NCI-H1436 treated with DMSO at 0.1 percent for 48 hours (cell line): ENCODE measurements at places on chromosomes 1 and 21.

DNA sequence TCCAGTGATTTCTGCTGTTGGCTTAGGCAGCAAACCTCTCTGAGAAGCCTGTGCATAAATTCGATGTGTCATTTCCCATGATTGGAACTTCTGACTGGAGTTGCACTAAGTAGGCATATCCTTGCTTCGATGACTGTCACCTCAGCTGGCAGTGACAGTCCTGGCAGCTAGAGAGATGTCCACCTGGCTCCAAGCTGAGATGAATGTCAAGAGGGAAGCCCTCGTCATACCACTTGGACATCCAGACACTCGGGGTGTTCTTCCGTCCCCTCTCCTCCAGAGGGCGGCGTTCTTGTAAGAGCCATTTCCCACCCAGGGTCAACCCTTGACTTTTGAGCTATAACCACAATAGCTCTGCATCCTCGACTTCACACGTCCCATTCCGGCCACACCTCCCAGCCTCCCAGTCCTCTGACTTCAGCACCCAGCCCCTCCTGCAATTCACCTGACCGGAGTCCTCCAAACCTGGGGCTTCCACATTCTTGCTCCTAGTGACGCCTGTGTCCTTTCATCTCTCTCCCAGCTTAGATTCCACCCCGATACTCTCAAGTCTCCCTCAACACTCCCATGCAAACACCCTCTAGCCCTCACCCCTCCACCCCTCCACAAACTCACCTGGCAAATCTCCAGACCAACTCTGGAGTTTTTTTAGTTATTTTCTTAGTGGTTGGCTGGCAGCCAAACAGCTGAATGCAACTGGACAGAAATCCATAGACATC lies 17.3 kb downstream of the CA6 start:
- DNase-seq: no peak

- DNase-seq: no peak
Observed at GRCh38 chr1:222326006-222326709, 221.7 kb downstream of the HHIPL2 start.

- DNase-seq: no peak
Observed at GRCh38 chr1:41822866-41823265, 95.9 kb downstream of the HIVEP3 start.

GRCh38 chr1:165738794-165739193 lies 29.9 kb downstream of the TMCO1 start:
- no peak for DNase-seq

- no peak for DNase-seq
Observed at GRCh38 chr21:36059823-36060158, 535 bp downstream of the SETD4 start.

DNA sequence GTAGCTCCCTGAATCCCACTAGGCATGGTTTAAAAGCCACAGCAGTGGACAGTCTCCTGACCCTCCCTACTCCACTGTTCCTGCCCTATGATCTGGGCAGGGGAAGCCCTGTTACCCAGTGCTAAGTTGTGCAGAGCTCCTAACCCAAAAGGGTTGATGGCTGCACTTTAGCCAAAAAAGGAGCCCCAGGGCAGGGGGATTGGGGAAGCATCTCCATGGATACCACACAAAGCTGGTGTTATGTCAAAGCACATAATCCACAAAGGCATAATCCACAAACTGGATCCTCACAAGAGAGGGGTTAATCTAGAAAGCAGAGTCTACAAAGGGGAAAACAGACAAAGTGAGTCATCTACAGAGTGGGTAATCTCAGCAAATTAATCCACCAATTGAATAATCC lies 5.7 kb downstream of the RSPO1 start:
- no peak for DNase-seq

DNA sequence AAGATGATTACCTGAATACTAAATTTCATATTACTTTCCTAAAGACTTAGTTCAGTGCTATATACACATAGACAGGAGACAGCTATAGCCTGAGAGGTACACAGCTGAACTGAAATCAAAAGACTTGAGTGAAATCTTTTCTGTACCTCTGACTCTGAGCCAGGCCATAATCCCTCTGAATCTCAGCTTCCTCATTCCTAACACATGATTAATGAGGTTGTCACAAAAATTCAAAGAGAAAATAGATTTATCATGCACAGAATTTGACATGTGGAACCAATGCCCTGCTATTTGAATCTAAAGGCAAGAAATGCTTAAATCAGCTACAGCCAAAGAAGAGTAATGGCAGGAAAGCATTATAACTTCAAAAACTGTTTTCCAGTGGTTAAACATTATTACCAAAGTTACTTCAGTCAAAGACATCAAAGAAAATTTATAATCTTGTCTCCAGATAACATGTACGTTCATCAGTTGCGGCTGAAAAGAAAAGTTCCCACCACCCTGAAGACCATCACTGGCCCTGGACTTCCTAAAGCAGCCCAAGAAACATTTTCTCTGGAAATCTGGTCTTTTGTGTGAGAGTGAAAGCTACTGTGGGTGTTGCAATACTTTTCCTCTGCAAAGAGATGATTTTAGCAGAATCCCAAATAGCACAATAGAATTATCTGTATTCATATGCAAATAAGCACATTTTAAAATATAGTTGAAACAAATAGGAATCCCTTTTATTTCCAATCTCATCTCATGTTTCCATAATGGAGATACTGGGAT lies 13.8 kb upstream of the ATP1A1 start:
- DNase-seq: no peak

DNA sequence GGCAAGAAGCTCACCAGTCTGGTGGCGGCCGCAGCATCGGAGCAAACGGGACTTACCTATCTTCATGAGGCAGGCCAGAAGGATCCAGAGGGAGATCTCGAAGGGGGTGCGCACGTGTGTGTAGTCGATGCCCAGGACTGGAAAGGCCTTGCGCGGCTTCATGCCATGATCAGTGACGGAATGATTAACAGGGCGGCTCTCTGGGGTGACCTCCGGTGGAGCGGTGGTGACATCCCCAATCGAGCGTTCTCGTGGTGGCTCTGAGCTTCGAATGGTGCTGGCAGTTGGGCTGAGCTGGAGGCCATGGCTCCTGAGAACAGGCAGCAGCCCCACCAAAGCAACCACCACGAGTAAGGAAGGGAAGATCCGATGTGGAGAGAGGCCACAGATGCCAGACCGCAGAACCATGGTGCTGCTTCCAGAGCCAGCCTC lies 982 bp downstream of the SLC9A1 start:
- no peak for DNase-seq

DNA sequence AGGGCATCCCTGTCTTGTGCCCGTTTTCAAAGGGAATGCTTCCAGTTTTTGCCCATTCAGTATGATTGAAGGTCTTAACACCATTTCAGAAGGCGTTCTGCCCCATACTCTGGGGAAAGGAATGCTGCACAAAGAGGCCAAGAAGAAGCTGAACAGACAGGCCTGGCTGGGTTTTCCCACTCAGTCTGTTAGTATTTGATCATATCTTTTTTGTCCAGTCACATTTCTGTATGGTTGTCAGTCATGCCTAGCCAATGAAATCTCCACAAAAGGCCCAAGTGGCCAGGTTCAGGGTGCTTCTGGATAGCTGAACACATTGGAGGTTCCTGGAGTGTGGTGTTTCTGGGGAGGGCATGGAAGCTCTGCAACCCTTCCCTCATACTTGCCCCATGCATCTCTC lies 72.1 kb downstream of the NEK7 start:
- DNase-seq: no peak

DNA sequence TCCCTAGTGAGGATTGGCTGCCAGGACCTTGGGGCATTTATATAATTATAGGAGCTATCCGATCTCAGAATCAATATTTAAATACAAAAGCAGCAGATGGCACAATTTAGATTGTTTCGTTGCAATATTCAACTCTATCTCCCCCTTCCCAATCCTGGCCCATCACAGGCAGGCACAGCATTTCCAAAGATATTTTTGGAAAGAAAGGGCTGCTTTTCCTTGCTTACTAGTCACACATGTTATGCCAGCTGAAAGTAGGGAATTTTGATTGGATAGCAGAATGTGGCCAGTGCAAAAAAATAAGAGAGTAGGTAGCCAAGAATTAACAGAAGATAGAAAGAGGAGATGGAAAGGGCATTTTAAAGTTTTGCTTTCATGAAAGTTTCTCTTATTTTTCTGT lies 37.9 kb downstream of the IL12RB2 start:
- DNase-seq: no peak

GRCh38 chr1:76303340-76303717 lies 228.8 kb downstream of the ST6GALNAC3 start:
- peak; percentile 79 for DNase-seq

GRCh38 chr1:112975336-112975735 lies 19.3 kb upstream of the SLC16A1 start:
- DNase-seq: no peak

DNA sequence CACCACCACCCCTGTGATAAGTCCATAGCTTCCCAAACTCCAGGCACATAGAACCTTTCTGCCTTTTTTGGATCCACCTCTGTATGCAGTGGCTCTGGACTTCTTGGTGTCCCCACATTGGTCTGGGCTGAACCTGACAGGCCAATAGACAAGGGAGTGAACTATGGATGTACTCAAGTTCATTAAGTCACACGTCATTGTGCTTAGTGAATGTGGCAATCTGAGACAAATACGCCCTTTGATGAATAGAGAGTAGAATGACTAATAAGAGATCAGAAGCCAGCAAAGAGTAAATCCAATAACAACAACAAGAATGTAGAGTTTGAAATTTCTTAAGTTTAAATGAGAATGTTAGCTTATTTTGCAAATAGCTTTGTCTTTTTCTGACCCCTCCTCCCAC lies 114.8 kb downstream of the ST6GALNAC3 start:
- no peak for DNase-seq

DNA sequence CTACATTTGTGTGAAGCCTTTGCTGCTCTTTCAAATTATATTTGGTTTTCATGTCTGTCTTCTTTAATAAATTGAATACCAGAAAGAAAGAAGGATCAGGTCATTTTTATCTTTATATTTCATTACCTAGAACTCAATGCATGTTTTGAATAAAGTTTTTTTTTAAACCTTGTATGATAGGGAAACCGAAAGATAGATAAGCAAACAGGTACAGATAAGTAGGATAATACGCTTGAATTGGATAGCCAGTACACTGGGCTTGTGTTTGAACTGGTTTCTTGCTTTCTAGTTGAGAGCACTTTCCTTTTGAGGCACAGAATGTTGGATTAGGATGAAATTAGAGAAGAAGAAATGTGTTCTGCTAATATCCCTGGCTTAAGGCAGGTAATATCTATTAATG lies 46.9 kb downstream of the PKN2 start:
- no peak for DNase-seq

DNA sequence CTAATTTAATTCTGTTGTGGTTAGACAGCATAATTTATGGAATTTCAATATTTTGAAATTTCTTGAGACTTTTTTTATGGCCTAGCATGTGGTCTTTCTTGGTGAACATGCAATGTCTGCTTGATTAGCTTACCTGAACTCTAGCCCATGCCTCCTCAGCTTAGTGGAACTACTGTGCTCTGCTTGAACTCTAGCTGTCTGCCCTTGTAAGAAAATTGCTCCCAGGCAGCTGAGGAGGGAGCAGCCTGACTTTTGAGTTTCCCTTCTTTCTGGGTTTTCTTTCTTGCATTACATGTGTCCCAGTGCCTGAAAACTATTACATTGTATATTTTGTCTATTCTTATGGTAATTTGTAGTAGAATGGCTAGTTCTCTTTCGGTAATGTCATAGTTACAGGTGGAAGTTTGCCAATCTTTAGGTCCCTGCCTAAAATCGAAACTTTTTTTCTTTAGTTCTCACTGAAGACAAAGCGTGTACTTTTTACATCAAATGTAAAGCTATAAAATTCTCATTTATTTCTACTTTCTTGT lies 105.3 kb downstream of the MAST2 start:
- no peak for DNase-seq

DNA sequence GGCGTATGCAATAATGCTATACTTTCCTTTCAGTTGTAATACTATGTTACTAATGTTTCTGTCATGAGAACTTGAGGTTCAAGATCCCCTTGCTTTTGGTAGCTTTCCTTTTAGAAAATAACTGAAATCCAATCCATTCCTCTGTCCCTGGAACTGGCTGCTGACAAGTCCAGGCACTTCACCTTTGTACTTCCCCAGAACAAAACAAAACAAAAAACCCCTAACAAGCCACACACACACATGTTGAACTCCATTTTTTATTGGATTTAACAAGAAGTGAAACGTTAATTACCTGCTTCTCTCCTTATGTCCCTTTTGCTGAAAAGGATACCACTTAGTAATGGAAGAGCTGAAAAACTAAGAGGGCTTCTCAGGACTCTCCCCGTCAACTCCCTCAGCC lies 26.1 kb upstream of the SDC3 start:
- no peak for DNase-seq

GRCh38 chr21:17819877-17820229 lies 697 bp upstream of the C21orf91 start:
- no peak for DNase-seq

DNA sequence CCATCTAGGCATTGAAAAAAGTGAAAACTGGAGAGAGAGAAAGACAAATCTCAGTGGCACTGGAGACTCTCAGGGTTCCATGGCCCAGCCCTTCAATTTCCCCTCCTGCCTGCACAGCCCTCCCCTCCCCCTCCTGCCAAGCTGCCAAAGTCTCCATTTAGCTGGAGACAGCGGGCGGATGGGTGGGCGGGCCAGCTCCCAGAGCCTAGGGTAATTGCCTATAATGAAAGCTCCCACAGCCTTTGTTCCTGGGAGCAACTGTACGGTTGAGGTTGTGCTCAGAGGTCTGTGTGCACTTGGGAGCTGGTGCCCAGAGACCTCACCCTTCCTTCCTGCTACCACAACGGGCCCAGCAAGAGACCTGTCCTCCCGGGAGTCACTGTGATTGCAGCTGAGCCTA lies 89.6 kb downstream of the NAV1 start:
- peak; percentile 85 for DNase-seq

DNA sequence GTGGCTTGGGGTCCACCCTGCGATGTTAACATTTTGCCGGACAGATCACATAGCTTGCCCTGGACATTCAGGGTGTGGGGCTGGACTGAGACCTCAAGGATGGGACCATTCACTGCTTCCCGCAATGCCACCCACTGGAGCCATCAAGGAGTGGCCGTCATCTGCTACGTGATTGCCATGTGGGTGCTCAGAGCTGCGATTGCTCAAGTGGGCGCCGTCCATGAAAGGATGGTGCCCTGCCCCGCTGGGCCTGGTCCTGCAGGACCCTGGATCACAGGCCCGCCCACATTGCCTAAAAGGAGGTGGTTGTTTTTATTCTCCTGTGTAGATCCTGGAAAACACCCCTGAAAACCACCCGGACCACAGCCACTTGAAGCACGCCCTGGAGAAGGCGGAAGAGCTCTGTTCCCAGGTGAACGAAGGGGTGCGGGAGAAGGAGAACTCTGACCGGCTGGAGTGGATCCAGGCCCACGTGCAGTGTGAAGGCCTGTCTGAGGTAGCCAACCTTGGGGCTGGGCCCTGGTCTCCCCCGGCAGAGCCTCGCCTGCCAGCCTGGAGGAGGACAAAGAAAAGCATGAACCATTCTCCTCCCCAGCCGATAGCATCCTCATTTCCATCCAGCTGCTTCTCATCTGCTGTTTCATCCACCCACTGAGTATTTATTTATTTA lies 40.4 kb downstream of the ATP5PO start:
- DNase-seq: no peak

- DNase-seq: no peak
Observed at GRCh38 chr1:224859651-224860050, 69.8 kb upstream of the DNAH14 start.
